Cardiac fibroblast (primary cell): ENCODE measurements at places on chromosomes 2 and 18.

DNA sequence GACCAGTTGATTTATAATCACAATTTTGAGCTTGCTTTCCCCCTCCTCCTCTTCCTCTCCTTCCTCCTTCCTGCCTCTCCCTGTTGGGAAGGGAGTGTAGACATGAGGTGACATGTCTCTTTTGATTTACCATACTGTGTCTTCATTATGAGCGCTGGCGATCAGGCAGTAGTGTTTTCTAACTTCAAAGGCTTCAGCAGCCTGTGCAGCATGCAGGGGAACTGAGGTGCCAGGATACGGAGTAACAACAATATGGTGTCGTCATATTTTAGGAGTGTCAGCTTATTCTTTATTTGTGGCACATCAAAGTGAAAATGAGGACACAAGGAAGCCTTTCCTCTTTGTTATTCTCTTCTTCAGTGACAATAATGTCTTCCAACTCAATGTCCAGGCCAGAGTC is 864.2 kb downstream of the SLC4A3 start:
- DNase-seq = no peak

DNA sequence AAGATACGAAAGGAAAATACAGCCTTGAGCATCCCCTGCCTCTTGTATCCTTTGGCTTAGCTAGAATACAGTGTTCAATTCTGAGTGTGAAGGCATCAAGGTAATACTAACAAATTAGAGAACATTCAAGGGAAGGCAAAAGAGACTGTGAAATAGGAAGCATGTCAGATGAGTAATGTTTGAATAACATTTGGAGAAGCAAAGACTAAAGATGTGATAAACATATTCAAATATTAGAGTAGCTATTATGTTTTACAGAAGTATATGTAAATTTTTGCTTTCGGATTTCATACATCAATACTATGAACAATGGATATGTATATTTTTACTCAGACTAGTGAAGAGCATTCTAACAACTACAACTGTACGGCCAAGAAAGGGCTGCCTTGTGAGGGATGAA is 161.7 kb upstream of the FN1 start:
- DNase-seq = no peak

- DNase-seq = no peak
Observed at GRCh38 chr2:52264911-52265310, 1233.0 kb upstream of the NRXN1 start.

DNA sequence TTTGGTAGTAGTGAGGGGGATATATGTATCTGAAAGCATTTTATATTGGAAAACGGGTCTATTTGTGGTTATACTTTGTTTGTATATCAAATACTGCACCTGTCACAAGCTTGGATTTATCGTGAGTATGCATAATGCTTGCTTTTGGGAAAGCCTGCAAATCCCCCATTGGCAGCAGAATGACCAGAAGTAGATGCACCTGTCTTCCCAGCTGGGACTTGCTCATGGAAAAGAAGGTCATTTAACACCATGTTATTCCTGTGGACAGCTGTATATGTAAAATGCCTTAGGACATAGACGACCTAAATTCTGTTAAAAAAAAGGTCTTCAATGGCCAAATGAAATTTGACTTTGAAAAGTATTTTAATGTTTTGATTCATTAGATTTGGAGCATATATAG is 599.4 kb downstream of the XIRP2 start:
- no peak for DNase-seq

DNA sequence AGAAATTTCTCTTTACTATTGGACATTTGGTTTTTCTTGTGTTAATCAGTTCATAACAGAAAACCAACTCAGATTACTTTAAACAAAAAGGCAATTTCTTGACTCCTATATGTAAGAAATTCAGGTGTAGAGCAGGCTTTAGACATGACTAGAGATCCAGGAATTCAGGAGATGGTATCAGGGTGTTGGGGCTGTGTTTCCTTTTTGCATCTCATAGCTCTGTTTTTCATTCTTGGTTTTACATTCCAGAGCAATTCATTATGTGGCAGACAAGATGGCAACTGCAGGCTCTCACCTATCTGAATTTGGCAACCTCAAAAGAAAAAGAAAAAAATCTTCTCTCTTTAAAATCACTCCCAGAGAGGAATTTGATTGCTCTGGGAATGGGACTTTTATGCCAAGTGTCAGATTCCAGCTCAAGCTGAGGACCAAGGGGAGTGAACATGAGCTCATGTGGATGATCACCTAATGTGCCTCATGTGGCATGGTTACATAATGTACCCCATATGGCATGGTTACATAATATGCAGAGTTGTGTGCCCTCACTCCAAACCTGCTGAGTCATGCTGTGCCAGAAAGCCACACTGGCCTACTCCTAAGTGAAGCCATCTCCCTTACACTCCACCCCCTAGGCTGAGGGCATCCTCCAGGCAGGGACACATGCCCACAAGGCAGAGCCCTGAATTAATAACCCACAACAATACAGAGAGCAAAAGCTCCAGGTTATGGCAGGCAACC is 282.7 kb downstream of the MBD2 start:
- DNase-seq = peak; percentile 5

GRCh38 chr2:120489023-120489422 is 143.1 kb downstream of the INHBB start:
- DNase-seq = no peak

DNA sequence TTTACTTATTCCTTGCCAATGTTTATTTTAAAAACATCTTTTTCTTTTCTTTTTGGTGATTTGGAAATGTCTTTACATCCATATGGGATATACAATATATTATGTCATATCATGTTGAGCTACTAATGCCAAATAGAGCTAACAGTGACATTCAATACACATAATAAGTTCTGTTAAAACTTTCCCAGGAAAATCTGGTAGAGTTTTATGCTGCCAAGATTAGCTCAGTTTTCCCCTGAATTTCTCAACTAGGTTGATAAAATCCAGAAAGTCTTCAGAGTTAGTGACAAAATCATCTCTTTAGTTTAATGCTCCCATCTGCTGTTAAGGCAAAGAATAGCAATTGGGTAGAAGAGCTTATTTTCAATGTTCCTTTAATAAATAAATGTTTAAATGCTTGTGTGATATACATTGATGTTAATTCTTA is 9.9 kb downstream of the COL3A1 start:
- peak; percentile 66 for DNase-seq

DNA sequence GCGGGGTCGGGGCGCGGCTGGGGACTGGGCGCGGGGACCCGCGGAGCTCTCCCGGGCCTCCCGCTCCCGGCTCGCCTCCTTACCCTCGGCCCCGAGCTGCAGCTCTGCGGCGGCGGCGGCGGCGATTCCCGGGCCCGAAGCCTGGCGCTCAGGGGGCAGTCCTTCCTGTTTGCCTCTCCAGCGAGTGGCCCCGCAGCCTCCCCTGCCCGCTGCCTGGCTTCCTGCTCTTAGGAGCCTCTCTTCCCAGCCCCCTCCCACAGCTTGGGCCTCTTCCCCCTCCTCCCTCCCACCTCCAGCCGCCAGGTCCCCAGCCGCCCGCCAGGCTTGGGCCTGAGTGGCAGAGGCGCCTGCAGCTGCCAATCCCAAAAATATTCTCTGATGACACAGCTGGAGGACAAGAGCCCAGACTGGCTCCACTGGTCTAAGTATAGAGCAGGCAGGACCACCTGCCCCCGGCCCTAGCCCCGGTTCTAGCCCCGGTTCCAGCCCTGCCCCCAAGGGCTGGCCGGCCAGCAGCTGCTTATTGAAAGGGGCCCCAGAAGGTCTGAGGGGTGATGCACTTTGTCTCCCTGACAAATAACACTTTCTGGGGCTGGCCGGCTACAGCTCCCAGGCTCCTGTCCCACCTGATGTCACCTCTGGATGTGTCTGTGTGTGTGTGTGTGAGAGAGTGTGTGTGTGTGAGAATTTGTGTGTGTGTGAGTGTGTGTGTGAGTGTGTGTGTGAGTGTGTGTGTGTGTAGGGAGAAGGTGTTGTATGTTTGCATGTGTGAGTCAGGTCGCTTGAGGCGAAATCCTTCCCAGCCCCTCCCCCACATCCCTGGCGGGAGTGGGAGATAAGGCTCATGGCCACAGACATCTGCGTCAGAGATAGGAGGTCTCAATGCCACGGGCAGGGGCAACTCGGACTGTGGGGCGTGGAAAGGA is at the start of gene OBSL1:
TSS of gene OBSL1 (minus strand) at position 229 of the 926 bp plus-strand sequence. CDS start 307 bp downstream, outside the sequence.
- DNase-seq = peak; percentile 91

DNA sequence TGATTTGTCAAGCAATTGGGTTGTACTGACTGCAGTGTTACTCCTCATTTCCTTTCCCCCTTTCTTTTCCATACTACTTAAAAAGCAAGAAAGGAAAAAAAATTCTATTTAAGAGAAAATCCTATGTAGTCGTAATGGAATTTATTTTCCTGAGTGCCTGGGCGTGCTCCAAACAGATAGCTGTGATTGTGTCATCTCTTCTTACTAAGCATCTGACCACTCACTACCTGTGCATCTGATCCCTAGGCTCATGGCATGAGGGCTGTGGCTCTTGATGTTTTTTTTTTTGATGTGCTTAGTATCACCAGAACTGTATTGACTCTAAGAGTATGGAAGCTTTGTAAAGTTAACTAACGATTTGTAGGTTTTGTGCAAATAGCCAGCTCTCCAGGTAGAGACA is 19.0 kb downstream of the CRIM1 start:
- DNase-seq = peak; percentile 46

DNA sequence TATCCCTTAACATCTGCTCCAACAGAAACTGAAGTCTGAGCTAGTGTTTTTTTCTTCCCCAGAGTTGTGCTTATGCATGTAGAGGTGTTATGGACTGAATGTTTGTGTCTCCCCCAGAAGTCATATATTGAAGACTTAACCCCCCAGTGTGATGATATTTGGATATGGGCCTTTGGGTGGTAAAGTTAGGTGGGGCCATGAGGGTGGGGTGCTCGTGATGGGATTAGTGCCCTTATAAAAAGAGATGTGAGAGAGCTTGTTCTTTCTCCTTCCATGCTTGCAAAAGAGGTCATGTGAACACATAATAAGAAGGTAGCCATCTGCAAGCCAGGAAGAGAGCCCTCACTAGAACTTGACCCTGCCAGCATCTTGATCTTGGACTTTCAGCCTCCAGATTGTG is 34.4 kb upstream of the APOB start:
- DNase-seq = no peak
